Central memory CD8-positive, alpha-beta T cell (primary cell): ENCODE measurements at places on chromosomes 6 and 20.

DNA sequence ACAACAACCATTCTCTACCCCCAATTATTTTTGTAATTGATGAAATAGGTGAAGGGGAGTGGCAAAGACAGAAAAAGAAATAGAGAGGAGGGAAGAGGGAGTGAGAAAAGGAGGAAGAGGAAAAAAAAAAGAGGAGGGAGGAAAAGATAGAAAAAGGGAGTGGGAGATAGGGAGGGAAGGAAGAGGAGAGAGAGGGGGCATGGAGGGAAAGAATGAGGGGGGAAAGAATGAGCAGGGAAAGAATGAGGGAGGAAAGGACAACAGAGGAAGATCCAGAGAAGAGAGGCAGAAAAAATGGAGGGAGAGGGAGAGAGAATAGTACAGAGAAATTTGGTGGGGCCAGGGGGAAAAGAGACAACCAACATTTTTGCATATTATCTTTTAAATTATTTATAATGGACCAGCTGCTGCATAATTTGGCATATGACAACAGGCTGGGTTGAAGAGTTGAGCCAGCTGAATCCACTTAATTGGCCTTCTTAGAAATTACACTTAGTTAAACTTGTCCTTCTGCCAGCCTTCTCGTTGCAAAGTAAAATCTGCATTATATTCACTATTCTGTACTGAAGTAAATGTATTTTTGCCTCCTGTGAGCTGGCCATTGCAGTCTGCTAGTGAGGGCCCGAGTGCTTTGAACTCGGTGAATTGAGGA lies 101.0 kb downstream of the ARHGAP18 start:
- no peak for DNase-seq

- no peak for DNase-seq
Observed at GRCh38 chr6:3744211-3744900, 7.2 kb downstream of the PXDC1 start.

DNA sequence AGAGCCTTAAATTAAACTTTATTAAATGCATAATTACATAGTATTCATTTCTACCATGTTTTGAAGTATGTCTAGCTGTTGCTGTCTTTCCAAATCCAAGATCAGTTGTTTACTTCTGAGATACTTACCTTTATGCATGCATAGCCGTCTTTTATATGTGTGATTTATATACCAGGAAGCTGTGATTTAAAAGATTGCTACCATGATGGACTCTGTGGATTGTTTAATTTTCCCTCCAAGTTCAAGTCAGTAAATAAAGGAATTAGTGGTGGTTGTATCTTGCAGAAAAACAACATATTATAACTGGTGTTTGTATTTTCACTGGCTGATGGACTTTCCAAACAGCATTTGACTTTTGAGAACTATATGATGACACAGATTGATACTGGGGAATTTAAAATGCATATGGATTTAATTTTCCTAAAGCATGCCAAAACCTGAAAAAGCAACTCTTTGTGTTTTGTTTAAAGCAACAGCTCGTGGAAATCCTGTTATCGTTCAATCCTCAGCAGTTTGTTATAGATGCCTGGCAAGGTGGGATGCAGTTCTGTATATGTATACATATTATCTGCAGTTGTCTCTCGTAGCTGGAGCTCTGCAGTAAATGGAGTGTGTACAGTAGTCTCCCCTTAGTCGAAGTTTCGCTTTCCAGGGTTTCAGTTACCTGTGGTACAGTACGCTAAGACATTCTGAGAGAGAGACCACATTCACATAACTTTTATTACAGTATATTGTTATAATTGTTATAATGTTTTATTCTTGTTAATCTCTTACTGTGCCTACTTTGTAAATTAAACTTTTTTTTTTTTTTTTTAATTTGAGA lies 77.1 kb downstream of the CBFA2T2 start:
- no peak for DNase-seq

GRCh38 chr6:21992178-21992967 lies 304.5 kb downstream of the PRL start:
- DNase-seq, result no peak

DNA sequence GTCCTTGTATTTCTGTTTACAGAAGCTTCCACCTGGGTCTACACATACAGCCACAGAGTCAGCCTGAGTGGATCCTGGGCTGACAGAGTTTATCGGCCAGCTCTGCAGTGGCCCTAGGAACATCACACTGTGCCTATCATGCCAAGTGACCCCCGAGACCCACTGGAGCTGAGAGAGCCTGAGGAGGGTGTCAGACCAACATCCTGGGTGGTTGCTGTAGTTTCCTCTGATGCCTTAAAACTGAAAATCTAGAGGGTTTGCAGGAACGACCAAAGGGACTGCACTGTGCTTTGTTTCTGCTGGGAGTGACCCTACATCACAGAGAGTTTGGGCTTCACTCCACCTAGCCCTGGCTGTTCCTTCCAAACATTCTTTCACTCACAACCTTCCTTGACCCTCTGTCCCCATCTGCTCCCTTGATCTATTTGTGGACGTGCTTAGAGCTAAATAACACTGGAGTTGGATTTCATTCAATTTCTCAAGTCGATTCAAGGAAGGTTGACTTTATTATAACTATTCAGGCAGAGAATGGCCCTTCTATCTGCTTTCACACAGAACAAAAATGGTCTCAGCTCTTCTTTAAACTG lies 18.1 kb downstream of the MYLK4 start:
- DNase-seq, result no peak

DNA sequence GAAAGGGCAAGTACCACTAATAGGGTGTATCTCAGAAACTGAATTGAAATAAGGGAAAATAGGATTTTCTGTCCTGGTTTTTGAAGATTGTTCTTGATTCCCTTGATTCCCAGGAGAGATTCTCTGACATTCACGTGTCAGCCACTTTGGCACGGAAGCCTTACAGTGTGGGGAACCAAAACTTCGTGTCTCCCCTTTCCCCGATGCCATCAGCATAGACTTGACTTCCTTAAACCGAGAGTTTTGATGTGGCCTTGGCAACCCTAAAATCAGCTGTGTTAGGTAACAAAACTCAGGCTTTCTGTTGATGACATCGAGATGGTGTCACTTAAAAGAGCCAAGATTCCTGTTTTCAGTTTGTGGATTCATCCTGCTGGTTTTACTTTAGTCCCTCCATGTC lies 7.5 kb downstream of the HMGN4 start:
- no peak for DNase-seq

- DNase-seq, result no peak
Observed at GRCh38 chr6:142071981-142072380, 60.7 kb upstream of the GJE1 start.

- DNase-seq, result no peak
Observed at GRCh38 chr6:158627168-158627939, 17.2 kb downstream of the DYNLT1 start.

DNA sequence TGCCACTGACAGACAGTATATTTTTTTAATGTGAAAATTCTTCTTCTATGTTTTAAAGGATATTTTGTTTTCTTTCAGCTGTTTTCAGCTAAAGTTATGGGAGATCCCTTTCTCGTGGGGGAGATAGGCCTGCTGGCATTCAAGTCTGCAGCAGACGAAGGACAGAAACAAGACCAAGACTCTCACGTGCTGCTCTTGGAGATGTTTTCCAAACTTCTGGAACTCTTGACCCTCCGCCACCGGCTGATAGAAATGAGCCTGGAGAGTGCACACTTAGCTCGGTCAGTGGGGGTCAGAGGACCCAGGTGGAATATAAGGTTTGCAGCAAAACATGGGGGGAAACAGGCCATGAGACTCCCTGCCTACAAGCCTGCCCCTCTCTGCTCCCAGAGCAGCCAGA lies 120.5 kb downstream of the CD164 start:
- DNase-seq, result no peak

DNA sequence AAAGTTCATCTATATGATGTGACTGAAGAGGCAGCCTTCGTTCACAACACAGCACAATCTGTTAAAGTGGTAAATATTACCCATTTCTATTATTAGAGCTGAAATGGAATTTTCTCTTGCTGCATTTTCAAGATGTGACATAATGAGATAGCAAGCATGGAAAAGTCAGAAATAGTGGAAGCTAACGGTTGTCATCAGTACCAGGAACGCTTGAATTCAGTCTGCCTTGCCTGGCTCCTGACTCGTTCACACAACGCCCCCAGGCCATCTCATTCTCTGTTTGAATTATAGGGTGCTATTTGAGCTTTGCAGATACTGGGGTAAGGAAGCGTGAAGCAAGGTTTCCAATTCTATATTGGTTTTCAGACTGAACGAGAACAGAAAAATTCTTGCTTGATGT lies 116.5 kb upstream of the MAP3K7 start:
- DNase-seq, result no peak

GRCh38 chr20:44392776-44393607 lies 37.5 kb downstream of the HNF4A start:
- DNase-seq, result no peak

DNA sequence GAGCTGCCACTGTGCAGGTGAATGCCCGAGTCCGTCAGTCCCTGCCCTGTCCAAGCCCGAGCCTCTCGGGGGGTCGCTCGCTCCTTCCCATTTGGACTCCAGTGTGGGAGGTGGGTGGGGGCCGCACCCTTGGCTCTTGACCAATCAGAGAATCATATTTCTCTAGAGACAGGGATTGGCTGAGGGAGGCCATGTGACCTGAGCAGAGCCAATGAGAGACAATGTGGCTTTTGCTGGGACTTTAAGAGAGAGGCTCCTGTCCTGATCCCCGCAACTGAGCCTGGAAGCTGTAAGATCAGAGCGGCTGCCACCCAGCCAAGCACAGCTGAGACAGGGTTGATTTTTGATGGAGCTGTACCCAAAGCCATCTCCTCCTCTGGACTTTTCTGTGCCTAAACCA lies 199.3 kb downstream of the TFAP2C start:
- no peak for DNase-seq

DNA sequence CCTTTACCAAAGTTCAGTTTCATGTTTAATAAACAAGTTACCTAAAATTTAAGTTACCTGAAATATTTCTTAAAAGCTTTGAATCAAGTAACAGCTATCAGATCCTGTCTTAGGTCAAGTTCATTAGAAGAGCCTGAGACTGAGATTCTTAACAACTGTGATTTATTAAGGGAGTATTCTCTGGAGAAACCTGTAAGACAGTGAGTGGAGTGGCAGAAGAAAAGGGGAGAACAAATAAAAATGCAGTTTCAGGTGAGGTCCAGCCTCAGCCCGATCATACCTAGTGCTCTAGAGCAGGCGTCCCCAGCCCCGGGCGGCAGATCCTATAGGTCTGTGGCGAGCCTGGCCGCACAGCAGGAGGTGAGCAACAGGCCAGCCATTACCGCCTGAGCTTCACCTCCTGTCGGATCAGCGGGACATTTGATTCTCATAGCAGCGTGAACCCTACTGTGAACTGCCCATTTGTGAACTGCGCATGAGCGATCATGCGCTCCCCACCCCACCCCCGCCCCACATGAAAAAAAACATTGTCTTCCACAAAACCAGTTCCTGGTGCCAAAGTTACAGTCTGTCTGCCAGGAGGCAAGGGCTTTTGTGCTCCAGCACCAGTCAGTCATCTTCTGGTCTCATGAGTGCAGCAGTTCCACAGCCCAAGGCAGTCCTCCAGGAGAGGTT lies 59.2 kb upstream of the ADGRB3 start:
- no peak for DNase-seq

GRCh38 chr20:59908855-59909254 lies 24.6 kb downstream of the SYCP2 start:
- no peak for DNase-seq

- DNase-seq, result no peak
Observed at GRCh38 chr6:55674672-55675071, 95.7 kb upstream of the HMGCLL1 start.

DNA sequence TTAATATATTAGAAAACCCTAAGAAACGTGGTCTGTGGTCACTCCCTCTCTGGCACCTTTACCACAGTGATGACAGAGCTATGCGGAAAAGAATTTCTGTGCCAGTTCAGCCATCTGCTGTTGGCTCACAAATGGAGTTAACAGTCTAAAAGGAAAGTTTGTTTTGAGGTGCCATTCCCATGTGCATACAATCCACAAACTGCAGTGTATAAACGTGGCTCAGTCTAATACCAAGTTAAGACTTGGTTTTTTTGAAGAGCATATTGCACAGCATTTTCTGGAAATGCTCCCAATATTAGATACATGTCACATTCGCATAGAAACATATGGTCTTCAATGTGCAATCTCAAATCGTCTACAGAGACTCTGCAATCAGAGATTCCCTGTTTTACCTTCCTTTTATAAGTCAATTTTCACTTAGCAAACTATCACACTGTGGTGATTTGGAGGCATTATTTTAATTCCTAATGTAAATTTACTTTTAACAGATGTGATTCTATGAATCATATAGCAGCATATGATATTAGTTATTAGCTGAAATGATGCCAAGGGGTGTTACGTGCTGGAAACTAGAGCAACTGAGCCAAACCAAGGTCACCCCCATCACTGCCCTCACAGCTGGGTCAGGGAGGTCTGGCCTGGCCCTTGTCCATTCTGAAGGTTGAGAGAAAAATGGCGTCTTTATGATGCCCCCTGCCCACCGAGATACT lies 383.5 kb downstream of the PRKN start:
- DNase-seq, result no peak

DNA sequence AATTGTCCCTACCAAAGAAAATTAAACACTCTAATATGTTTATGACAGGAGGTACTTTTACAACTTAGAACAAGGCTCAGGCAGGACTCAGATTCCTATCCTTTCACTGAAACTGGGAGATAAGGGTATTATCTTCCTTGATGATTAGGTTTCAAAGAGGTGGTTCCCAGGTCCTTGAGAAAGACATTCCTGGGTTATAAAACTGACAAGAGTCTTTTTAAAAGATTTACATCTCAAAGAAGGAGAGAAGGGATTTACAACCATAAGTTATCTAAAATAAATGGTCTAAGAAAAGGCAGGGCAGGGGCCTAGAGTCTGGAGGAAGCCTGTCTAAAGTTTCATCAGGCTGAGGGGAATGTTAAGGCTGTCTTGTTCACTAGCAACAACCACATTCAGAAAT lies 1492.5 kb downstream of the HACE1 start:
- DNase-seq, result no peak

DNA sequence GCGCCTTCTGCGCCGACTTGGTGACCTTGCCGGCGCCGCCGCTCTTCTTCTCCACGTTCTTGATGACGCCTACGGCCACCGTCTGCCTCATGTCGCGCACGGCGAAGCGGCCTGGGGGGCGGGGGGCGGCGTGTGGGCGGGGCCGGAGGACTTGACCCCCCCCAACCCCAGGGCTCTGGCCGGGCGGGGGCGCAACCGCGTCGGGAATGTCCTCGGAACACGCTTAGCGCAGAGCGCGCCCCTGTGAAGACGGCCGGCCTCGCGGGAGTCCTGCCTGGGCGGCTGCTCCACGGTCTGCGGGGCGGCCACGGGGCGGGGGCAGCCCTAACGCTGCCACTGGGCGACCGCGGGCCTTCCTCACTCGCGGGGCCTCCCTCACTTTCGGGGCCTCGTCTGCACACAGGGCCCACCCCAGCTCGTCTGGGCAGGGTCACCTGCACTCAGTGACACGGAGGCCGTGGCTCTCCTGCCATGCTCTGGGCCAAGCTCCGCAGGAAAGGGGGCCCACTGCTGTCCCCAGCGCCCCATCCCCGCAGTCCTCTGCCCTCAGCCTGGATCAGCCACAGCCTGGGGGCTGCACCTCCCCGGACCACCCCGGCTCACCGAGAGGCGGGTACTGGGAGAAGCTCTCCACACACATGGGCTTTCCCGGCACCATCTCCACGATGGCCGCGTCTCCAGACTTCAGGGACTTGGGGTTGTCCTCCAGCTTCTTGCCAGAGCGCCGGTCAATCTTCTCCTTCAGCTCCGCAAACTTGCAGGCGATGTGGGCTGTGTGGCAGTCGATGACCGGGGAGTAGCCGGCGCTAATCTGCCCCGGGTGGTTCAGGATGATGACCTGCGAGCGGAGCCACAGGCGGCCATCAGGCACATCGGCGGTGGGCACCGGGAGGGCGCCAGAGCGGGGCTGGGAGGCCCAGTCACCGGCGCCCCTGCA lies 10.3 kb downstream of the EEF1A2 start:
- no peak for DNase-seq

GRCh38 chr20:8671370-8671961 lies 397.4 kb upstream of the PLCB4 start:
- no peak for DNase-seq
